ENCODE measurements at places on chromosomes 4 and X.
A peak's percentile ranks its signal among the peaks of the same experiment; 100 is the strongest.

- no peak for DNase-seq
Measured at GRCh38 chr4:148027201-148027600, 295.3 kb downstream of the ARHGAP10 start.

DNA sequence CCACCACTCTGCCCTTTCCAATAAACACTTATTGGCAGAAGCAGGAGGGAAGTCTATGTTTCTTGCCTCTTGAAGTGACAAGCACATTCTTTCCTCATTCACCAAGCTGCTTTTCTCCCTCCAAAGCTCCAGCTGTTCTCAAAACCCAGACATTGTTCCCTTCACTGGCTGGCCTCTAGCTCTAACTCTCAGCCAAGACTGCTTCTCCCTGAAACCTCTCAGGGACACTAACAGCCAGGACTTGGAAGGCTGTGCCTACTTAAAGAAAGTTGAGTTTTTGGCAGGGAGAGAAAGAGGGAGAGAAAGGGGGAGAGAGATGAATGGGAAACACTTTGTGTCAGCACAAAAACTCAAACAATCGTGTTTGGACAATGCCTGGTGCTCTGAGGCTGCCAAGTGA, 99.5 kb downstream of the COX18 start:
- no peak for DNase-seq

DNA sequence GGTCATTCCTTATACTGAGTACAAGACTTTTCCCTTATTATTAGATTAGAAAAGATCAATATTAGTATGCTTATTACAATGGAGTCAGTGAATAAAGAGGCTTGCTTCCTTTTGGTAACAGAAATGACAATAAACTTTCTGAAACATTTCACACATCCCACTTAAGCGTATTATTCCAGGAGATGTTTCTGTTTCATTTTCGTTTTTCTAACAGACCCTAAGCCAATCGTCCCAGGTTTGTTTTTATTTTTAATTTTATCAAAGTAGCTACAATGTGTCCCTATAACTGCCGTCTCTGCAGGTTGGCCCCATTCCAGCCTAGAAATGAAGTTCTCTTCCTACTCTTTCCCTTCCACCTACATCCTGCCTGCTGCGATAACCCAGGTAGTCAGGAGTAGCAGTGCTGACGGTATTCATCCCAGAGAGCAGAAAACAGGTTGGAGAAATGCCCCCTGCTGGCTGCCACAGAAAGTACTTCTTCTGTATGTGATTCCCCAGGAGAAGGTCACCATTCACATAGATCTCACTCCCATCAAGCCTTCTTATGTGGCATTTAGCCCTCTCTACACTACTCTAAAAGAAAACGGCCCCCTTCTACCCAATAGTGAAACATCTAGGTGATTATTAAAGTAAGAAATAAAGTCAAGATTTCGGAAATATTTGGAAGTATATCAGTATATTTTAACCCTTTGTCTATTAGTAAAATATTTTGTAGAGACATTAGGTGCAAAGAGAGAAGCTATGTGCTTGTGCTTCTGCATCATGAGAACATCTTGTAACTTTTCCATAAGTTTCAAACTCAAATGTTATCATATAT, 40.4 kb downstream of the ENPEP start:
- peak; percentile 78 for DNase-seq

- DNase-seq: no peak
Measured at GRCh38 chr4:159447296-159447695, 344.4 kb downstream of the RAPGEF2 start.

GRCh38 chr4:15148199-15148598, 145.9 kb downstream of the CPEB2 start:
- DNase-seq: no peak

DNA sequence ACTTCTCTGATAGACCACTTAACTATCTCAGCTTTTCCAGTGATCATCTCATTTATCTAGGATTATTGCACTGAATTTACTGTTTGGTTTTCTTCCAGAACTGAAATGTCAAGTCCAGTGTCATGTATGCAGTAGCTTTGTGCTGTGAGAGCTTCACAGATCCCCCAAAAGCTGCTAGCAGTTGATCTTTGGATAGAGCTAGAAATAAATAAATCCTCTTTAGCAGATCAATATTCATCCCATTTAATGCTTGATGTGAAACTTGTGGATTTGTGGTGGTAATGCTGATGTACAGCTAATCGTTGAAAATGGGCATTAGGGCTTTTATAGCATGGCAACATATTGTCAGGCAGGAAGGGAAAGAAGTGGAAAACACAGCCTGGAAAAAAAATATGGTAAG, 509.6 kb upstream of the FAM241A start:
- DNase-seq: no peak

DNA sequence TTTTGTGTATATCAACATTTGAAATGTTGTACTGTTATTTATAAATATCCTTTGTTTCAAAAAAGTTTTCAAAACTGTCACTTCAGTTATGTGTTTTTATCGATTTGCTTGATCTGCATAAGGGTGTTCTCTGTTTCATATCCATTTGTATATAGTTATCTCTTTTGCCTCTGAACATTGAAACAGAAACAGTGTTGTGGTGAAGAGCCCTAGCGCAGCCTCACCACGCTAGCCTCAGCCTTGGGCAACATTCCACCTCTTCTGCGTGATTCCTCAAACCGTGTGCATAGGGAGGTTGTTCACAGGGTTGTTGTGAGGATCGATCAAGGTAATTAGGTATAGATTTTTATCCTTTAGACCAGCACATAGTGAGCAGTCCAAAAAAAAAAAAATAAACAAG, 287.0 kb upstream of the GALNT7 start:
- DNase-seq: no peak

- DNase-seq: no peak
Measured at GRCh38 chrX:65601530-65602220, 65.8 kb upstream of the MSN start.

DNA sequence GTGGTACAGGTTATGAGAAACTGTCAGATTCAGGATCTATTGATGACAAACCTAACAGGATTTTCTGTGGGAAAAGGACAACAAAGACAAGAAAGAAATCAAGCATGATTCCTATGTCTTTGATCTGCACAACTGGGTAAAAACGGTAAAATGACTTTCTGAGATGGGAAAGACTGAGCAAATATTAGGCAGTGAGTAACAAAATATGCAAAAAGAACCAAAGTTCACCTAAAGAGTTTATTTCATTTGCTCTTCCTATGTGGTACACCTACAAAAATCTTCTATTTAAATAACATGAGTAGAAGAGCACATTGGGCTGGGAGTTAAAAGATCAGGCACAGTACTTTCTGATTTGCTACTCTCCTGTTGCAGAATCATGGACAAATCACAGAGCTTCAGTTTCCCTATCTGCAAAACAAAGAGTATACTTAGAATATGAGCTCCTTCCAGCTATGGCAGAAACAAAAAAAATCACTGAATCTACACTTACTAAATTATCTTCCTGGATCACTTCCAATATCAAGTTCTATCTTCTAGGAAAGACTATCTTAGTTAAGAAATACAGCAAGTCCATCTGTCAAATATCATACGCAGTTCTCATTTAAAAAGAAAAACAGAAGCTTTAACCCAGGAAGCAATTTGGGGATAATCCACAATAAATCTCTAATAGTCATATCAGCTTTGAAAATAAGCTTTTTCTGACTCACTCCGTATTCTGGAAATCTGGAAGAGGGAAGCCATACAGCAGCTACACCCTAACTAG, 37.4 kb downstream of the NFXL1 start:
- no peak for DNase-seq

All from hematopoietic multipotent progenitor cell treated with erythropoietin and hydrocortisone succinate and interleukin-3 and kit ligand, for 15 days (in vitro differentiated cells).